ENCODE measurements at places on chromosomes 3 and 15.

DNA sequence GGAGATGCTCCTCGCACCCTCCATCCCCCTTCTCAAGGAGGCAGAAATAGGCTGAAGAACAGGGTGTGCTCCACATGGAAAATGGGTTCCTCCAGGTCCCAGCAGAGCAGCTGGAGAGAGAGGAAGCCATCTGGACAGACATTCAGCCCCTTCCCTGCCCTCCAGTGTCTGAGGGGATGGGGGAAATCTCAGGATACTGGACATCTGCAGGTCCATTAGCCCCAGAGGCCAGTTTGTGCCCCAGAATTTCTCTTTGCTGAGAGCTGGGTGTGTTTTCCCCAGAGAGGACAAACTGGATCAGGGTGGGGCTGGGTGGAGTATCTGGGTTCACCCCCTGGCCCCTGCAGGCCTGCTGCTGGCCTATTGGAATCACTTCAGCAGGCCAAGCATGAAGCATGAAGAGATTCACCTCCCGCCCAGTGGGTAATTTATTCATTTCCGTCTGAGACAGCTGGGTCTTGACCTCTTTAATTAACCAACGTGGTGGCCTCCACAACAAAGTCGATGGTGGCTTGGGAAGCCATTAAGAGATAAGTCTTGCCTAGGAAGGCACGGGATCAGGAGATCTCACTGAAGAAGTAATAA lies 4.6 kb downstream of the FAM3D start:
- no peak overlapping the region for H3K4me3 ChIP-seq
- no peaks in the 10 kb centered on the region for H3K36me3 ChIP-seq
- no peak for DNase-seq
- no peak overlapping the region for H3K27ac ChIP-seq
- H3K4me1 ChIP-seq, result no peaks in the 10 kb centered on the region

DNA sequence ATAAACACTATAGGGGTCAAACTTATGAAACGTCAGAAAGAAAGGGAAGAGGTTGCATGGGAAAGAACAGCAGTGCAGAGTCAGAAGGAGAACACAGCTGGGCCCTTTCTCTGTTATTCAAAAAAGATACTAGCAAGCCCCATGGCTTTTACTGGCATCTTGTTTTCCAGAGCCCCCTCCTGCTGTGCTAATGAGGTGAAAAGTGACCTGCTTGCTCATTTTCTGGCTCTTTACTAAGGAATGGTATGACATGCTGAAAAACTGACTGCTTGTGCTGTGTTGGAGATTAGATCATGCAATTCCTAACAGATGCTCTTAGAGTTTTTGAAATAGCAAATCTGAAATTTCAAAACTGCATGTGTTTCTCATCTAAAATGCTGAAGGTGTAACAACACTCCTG lies 541.6 kb upstream of the ALCAM start:
- no peaks in the 10 kb centered on the region for H3K36me3 ChIP-seq
- H3K27ac ChIP-seq, result no peak overlapping the region

- H3K4me3 ChIP-seq, result no peak overlapping the region
- DNase-seq, result no peak
- no peaks in the 10 kb centered on the region for H3K36me3 ChIP-seq
- no peaks in the 10 kb centered on the region for H3K27me3 ChIP-seq
- H3K4me1 ChIP-seq, result no peaks in the 10 kb centered on the region
These were observed 330.7 kb upstream of the LRRC3B start for GRCh38 chr3:26291840-26292239.

- no peak overlapping the region for H3K4me3 ChIP-seq
- no peak for DNase-seq
- H3K27ac ChIP-seq, result no peak overlapping the region
- H3K27me3 ChIP-seq, result no peaks in the 10 kb centered on the region
- H3K36me3 ChIP-seq, result no peaks in the 10 kb centered on the region
These were observed 26.0 kb upstream of the BUB1B start for GRCh38 chr15:40134885-40135284.

DNA sequence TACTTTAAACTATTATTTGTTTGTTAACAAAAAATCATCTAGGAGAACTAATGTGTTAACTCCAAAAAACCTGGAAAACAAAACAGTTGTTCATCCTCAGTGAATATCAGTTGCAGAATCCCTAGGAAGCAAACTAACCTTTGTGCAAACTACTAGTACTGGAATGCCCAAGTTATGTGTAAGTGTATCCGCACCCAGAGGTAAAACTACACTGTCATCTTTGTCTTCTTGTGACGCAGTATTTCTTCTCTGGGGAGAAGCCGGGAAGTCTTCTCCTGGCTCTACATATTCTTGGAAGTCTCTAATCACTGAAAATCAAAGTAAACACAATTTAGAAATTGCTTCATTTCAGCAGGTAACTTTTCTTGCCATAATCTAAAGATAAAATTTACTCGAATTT lies 29.8 kb downstream of the DYNC1LI1 start:
- H3K27me3 ChIP-seq, result no peaks in the 10 kb centered on the region
- no peaks in the 10 kb centered on the region for H3K4me1 ChIP-seq
- H3K27ac ChIP-seq, result no peak overlapping the region
- DNase-seq, result no peak
- no peak overlapping the region for H3K4me3 ChIP-seq
- no peaks in the 10 kb centered on the region for H3K36me3 ChIP-seq

DNA sequence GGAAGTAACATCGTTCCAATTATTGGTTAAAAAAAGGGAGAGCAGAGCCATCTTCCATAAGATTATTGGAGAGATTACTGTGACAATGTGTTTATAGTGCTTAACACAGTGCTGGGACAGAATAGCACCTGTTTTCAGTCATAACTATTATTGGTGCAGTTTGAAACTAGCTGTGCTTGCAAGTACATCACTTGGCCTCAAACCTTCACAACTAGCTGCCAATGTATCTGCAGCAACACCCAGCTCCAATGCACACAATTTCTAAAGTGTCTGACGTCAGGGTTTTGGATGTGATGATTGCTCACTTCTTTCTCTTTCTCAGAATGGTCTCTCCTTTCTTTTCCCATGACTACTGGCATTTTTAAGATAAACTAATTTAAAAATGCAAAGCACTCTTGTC lies 246.2 kb downstream of the SV2B start:
- no peaks in the 10 kb centered on the region for H3K36me3 ChIP-seq
- H3K27me3 ChIP-seq, result no peaks in the 10 kb centered on the region
- peaks cover 10% of the 10 kb centered on the region for H3K4me1 ChIP-seq
- no peak overlapping the region for H3K4me3 ChIP-seq

DNA sequence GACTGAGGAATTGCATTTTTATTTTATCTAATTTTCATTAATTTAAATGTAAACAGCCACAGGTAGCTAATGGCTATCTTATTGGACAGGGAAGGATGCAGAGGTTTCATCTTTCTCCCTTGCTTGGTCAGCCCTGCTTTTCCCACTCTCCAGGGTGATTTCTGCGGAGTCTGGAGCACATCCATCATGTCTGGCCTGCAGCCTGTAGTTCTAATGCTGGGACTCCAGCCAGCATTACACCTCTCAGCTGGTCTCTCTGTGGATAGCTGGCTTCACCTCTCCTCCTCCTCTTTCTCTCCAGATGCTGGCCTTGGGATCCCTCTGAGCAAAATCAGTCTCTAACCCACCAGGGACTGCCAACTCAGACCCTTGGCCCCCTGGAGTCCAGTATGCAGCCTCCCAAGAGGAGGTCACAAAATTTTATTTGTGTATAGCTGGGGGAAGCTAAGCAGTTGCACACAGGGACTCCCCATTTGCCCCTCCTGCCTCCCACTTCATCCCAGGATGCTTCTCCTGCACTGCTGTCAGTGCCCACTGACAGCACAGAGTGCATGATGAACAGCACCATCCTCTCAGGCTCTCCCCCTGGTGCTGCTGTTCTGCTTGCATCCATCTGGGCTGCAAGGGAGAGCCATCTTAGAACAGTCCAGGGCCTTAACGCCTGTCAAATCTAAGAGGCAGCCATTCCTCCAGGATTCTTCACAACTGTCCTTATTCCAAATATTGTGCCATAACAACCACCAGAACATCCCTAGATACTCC lies 1.7 kb downstream of the BFSP2 start:
- no peaks in the 10 kb centered on the region for H3K4me1 ChIP-seq
- H3K4me3 ChIP-seq, result no peak overlapping the region
- DNase-seq, result no peak

DNA sequence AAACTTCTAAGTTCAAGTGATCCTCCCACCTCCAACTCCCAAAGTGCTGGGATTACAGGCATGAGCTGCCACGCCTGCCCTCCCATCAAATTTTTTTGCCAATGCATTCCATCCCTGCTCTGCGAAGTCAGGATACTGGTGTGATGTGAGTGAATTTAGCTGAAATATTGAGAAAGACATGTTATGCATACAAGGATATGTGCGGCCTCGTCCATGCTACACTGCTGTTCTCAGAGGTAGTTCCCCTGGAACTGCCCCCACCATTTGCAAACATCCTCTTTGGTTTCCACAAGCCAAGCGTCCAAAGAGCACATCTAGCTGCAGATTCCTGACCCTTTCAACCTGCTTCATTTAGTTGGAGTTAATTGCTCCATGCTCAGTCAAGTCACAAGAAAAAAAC lies 36.5 kb upstream of the BCL2A1 start:
- H3K4me1 ChIP-seq, result no peaks in the 10 kb centered on the region
- H3K36me3 ChIP-seq, result no peaks in the 10 kb centered on the region
- no peaks in the 10 kb centered on the region for H3K27me3 ChIP-seq
- no peak overlapping the region for H3K27ac ChIP-seq
- no peak overlapping the region for H3K4me3 ChIP-seq

- no peaks in the 10 kb centered on the region for H3K27me3 ChIP-seq
- peaks cover 11% of the 10 kb centered on the region for H3K4me1 ChIP-seq
- peak overlapping the region; percentile 92 for H3K27ac ChIP-seq
- no peak overlapping the region for H3K4me3 ChIP-seq
These were observed 1.6 kb downstream of the DHX30 start for GRCh38 chr3:47804577-47804976.

- no peaks in the 10 kb centered on the region for H3K27me3 ChIP-seq
- H3K4me1 ChIP-seq, result no peaks in the 10 kb centered on the region
- H3K36me3 ChIP-seq, result no peaks in the 10 kb centered on the region
- DNase-seq, result no peak
- no peak overlapping the region for H3K27ac ChIP-seq
These were observed 79.4 kb downstream of the TM4SF4 start for GRCh38 chr3:149553781-149554451.

GRCh38 chr15:66662522-66662921 lies 39.5 kb upstream of the SMAD6 start:
- H3K36me3 ChIP-seq, result no peaks in the 10 kb centered on the region
- no peak overlapping the region for H3K4me3 ChIP-seq
- no peak overlapping the region for H3K27ac ChIP-seq

- no peaks in the 10 kb centered on the region for H3K27me3 ChIP-seq
- no peak overlapping the region for H3K4me3 ChIP-seq
- DNase-seq, result no peak
These were observed 9.9 kb downstream of the RAMAC start for GRCh38 chr15:82995938-82996337.

DNA sequence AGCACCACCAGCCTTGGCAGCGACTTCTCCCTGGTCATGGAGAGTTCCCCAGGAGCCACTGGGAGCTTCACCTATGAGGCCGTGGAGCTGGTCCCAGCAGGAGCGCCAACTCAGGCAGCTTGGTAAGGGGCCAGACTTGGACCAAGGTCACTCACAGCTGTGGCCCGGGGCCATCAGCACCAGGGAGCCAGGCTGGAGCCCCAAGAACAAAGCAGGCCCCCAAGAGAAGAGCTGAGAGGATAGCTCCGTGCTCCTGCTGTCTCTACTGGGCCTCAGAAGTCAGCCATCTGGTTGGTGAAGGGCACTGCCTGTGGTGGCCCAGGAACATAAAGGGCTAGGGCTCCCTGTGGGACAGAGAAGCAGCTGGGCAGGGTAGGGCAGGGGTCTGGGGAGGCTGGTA lies 14.7 kb upstream of the CPNE9 start:
- no peaks in the 10 kb centered on the region for H3K27me3 ChIP-seq
- H3K4me3 ChIP-seq, result no peak overlapping the region
- peaks cover 44% of the 10 kb centered on the region for H3K36me3 ChIP-seq

- no peaks in the 10 kb centered on the region for H3K27me3 ChIP-seq
- peaks cover 31% of the 10 kb centered on the region for H3K4me1 ChIP-seq
- no peak for DNase-seq
- H3K36me3 ChIP-seq, result peaks cover 6% of the 10 kb centered on the region
These were observed 622 bp upstream of the PLSCR1 start for GRCh38 chr3:146544929-146545528.

DNA sequence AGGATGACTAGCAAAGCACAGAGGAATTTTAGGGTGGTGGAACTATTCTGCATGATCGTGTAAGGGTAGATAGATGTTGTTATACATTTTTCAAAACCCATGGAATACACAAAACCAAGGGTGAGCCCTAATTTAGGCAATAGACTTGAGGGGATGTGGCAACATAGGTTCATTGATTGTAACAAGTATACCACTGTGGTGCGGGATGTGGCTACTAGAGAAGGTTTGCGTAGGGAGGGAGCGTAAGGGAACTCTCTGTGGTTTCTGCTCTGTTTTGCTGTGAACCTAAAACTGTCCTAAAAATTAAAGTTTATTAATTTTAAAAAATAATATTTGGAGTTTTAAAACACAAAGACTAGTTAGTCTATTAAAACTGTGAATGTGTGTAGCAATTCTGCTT lies 202.8 kb downstream of the PLCL2 start:
- no peak overlapping the region for H3K27ac ChIP-seq
- H3K36me3 ChIP-seq, result no peaks in the 10 kb centered on the region
- H3K4me3 ChIP-seq, result no peak overlapping the region
- peaks cover 6% of the 10 kb centered on the region for H3K4me1 ChIP-seq

GRCh38 chr3:189144645-189145044 lies 27.1 kb upstream of the TPRG1 start:
- H3K27ac ChIP-seq, result no peak overlapping the region
- DNase-seq, result no peak
- peaks cover 22% of the 10 kb centered on the region for H3K4me1 ChIP-seq
- H3K27me3 ChIP-seq, result no peaks in the 10 kb centered on the region
- H3K36me3 ChIP-seq, result no peaks in the 10 kb centered on the region

DNA sequence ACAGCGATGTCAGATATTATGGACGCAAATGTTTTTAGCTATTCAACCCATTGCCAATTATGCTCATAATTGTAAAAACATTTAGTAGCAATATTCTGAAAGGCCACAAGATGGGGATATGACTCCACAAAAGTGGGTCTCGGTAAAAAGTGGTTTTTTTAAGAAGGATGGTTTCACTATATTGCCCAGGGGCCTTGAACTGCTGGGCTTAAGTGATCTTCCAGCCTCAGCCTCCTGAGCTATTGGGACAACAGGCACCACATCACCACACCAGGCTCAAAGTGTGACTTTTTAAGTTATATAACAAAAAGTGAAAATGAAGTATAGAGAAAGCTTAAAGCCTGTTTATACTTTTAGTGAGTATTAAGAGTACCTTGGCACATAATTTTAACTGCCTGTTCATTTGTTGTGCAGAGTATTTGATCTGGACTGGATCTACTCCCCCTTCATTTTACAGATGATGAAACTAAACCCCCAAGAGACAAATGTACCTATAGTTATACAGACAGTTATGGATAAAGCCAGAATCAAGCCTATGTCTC lies 9.4 kb downstream of the NAA50 start:
- no peaks in the 10 kb centered on the region for H3K36me3 ChIP-seq
- H3K27me3 ChIP-seq, result no peaks in the 10 kb centered on the region
- no peak overlapping the region for H3K4me3 ChIP-seq
- peaks cover 6% of the 10 kb centered on the region for H3K4me1 ChIP-seq

Data from naive thymus-derived CD4-positive, alpha-beta T cell (primary cell).